ENCODE measurements at places on chromosomes 5 and 9.

DNA sequence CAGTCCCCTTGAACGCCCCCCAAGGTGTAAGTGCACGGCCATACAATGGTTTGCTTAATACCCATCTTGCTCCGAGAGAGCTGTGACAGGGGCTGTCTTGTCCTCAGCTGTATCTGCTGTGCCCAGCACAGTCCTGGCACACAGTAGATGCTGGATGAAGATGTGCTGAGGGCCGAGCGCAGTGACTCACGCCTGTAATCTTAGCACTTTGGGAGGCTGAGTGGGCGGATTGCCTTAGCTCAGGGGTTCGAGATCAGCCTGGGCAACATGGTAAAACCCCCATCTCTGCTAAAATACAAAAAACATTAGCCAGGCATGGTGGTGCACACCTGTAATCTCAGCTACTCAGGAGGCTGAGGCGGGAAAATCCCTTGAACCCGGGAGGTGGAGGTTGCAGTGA is 53.6 kb downstream of the C9orf50 start:
- no peak for DNase-seq

DNA sequence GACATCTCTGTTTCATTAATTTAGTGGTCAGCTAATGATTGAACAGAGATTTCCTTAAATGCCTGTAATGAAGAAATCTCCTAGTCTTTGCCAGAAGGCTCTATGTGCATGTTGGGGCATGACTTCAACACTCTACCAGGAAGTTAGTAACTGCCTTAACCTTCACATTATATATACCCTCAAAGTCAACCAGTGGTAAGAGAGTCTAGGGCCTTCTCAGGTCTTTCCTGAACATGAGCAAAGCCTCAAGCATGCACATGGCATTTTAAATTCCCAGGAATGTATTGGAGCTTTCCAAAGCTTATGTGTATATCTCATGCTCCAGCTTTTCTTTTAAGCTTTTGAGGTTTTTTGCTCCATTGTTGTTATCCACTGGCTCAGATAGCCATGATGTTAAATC is 388.3 kb downstream of the ARRDC3 start:
- no peak for DNase-seq

DNA sequence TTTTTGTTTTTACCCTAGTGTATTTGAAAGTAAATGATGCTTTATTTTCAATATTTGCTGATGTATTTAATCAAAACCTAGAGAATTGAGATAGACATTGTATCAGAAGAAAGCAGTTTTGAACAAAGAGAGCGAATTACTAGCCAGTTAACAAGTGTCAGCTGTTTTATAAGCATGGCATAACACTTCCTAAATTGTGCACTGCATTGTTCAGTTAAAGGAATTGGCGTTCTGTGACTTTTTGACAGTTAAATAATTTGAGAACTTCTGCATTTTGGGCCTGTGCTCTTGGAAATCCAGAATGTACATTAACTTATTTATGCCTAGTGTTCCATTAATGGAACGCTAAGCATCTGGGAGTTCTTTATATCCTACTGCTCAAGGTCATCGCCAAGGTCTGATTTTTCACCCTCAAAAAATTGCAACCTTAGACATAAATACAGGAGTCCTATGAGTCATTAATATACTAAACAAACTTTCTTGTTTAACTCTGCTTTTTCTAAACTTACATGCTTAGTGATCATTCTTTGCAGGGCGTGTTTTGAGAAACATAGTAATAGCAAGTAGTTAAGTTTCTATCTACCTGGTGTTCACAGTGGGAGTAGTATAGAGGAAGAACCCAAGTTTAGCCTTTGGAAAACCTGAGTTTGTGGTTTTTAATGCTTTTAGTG is 31.1 kb downstream of the RASA1 start:
- DNase-seq: no peak

DNA sequence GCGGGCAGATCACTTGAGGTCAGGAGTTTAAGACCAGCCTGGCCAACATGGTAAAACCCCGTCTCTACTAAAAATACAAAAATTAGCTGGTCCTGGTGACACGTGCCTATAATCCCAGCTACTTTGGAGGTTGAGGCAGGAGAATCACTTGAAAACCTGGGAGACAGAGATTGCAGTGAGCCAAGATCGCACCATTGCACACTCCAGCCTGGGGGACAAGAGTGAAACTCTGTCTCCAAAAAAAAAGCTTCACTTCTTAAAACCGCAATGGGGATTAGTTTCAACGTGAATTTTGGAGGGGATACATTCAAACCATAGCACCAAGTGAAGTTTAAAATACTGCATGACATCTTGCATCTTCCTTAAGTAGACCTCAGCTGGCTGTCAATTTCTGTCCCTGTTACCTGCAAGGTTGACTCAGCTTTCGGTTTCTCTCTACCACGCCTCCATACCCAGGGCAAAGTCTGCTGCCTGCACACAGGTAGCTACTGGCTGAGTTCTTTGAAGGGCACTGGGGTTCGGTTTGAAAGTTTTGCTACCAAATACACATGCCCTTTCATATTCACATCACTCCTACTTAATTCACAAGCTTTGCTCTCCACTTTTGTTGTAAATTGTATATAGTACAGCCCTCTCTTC is 69.3 kb downstream of the KIAA1958 start:
- DNase-seq: no peak
